ENCODE measurements at places on chromosomes 13 and 19.

DNA sequence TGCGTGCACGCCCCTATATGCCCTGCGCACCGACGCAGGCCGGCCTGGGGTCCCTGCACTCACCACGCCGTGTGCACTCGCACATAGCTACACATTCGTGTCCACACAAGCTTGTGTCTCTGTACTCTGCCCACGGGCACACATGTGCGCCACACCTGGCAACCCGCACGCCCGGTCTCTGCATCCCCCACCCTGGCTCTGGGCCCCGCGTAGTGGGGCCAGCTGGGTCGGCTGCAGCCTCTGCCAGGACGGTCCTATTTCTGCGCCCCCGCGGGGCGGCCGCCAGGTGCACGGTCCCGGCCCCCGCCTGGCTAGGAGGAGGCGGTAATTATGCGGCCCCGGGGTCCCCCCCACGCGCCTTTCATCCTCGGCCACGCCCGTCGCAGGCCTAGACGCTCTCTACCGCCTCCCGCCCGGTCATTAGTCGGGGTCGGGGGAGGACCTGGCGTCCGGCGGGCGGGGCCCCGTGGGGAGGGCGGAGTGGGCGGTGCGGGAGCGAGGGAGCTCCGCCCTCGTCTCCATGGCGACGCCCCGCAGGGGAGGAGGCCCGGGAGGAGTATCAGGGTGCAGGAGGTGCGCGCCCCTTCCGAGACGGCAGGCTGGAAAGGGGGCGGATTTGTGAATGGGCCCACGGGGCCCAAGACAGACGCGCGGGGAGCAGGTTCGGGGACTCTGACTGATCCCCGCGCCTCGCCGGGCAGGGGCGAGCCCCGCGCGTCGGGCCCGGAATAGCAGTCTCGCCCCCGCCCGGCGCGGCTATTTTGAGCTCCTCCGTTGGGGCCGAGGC is 2.8 kb upstream of the CIRBP start:
- peak; percentile 82 for DNase-seq

DNA sequence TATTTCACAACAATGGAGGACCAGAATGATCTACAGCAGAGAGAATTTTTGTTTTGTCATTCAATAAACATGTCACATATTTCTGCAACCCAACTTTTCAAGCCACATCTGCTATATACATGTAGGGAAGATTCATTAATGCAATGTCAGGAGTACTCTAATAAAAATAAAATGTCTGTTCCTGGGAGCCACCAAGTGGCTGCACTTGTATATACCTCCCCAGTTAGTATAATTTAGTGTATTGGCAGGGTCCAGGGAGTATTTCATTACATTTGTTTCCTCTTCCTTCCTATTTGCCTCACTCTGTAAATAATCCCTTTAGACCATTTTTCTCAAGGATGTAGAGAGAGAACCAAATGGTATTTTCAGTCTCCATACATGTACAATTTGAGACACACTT is 1169.0 kb downstream of the DIAPH3 start:
- no peak for DNase-seq

DNA sequence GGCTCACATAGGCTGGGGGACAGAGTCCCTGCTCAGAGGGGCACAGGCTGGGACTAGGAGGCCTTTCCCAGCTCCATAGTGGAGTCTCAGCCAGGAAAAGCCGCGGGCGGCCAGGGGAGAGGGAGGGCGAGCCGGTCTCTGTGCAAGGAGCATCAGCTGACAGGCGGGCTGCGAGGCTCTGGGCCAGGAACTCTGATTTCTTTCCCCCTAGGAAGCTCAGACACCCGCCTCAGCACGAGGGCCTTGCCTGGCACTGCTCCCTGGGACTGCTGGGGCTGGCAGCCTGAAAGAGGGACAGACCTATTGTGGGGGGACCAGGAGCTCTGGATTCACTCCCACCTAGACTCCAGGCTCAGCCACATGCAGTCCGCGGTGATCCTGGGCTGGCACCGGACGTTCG is 2.2 kb upstream of the PLK5 start:
- no peak for DNase-seq

DNA sequence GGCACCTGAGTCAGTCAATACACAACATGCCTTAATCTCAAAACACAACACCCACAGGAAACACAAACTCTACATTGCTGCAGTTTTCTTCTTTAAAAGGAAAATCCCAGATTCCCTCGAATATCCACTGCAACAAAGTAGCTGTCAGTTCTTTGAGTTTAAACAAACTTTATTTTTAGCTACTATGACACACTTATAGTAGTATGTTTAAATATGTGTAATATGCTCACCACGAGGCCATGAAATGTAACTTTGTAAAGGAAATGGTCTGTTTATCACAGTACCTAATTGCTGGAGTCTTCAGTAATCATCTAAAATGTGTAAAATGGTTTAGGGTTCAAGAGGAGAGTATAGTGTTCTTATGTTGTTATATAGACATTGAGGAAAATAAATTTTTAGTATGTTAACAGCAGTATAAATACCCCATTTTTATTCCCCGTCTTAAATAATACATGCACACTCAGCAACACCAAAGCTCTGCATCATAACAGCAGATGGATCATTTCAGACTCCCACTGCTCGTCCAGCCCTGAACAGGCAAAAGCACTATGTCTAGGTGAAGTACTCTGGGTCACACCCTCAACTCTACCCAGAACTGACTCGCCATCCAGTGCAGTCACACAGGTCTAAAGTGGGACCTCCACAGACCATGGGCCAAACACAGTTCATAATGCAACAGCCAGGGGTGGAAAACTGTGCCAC is 20.6 kb downstream of the TUBGCP3 start:
- DNase-seq = no peak

GRCh38 chr13:105778196-105778595 is 757.3 kb downstream of the EFNB2 start:
- DNase-seq = no peak

GRCh38 chr19:55467236-55468053 is 2.9 kb upstream of the C19orf85 start:
- no peak for DNase-seq

- DNase-seq = no peak
These were observed 512.3 kb downstream of the MYO16 start for GRCh38 chr13:109141706-109142105.

DNA sequence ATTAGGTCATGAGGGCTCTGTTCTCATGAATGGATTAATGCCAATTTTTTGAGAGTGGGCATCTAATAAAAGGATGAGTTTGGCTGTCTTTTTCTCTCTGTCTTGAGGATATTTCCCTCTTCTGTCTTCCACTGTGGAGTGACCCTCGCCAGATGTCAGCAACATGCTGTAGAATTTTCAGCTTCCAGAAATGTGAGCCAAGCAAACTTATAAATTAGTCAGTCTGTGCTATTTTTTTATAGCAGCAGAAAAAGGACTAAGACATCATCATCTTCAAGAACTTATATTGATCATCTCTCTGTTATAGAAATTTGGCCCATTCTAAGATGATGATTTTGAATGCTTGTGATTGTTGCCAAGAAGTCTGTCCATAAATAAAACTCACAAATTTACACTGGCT is 431.4 kb downstream of the FGF9 start:
- no peak for DNase-seq

GRCh38 chr19:343941-344624 is 513 bp downstream of the MIER2 start:
- no peak for DNase-seq

- no peak for DNase-seq
These were observed 203.0 kb downstream of the ITGBL1 start for GRCh38 chr13:101655435-101655834.
